ENCODE measurements at places on chromosomes 5 and 9. TPM values are rescaled to one million over a fixed set of nuclear protein-coding genes. Genes with fewer than 3 reads are reported as not detected.

The LRRC19 gene
- not detected for total RNA-seq

The RNF14 gene
- total RNA-seq, result 37.8 TPM

GRCh38 chr9:88922091-88922490 lies 69.2 kb upstream of the S1PR3 start:
- H3K27ac ChIP-seq, result no peak overlapping the region
- DNase-seq, result no peak
- no peaks in the 10 kb centered on the region for H3K27me3 ChIP-seq
- H3K4me1 ChIP-seq, result peaks cover 2% of the 10 kb centered on the region
- H3K36me3 ChIP-seq, result no peaks in the 10 kb centered on the region

GRCh38 chr5:142316681-142317080 lies 8.1 kb downstream of the SPRY4 start:
- H3K4me3 ChIP-seq, result no peak overlapping the region
- no peaks in the 10 kb centered on the region for H3K27me3 ChIP-seq
- H3K4me1 ChIP-seq, result peaks cover 39% of the 10 kb centered on the region
- no peak for DNase-seq
- H3K36me3 ChIP-seq, result no peaks in the 10 kb centered on the region
- H3K27ac ChIP-seq, result no peak overlapping the region

GRCh38 chr5:54088081-54088480 lies 222.3 kb downstream of the ARL15 start:
- H3K4me1 ChIP-seq, result no peaks in the 10 kb centered on the region
- no peaks in the 10 kb centered on the region for H3K27me3 ChIP-seq
- no peak overlapping the region for H3K27ac ChIP-seq
- no peak overlapping the region for H3K4me3 ChIP-seq
- no peaks in the 10 kb centered on the region for H3K36me3 ChIP-seq

- H3K27me3 ChIP-seq, result no peaks in the 10 kb centered on the region
- H3K4me1 ChIP-seq, result no peaks in the 10 kb centered on the region
- DNase-seq, result no peak
- no peak overlapping the region for H3K4me3 ChIP-seq
- H3K27ac ChIP-seq, result no peak overlapping the region
These were observed 88.5 kb upstream of the SMC5 start for GRCh38 chr9:70170151-70170790.

- H3K4me3 ChIP-seq, result peak overlapping the region; percentile 93
- no peak for DNase-seq
- H3K27me3 ChIP-seq, result no peaks in the 10 kb centered on the region
- H3K4me1 ChIP-seq, result peaks cover 42% of the 10 kb centered on the region
- peak overlapping the region; percentile 63 for H3K27ac ChIP-seq
These were observed 79.6 kb downstream of the NTNG2 start for GRCh38 chr9:132241483-132241839.

- no peak for DNase-seq
- no peaks in the 10 kb centered on the region for H3K36me3 ChIP-seq
- H3K4me3 ChIP-seq, result no peak overlapping the region
- H3K4me1 ChIP-seq, result no peaks in the 10 kb centered on the region
These were observed 89.1 kb upstream of the LIFR start for GRCh38 chr5:38645508-38645907.

- no peak overlapping the region for H3K4me3 ChIP-seq
- no peaks in the 10 kb centered on the region for H3K36me3 ChIP-seq
- no peak overlapping the region for H3K27ac ChIP-seq
These were observed 291.0 kb upstream of the SEMA6A start for GRCh38 chr5:116865651-116866050.
